ENCODE measurements at places on chromosomes 16 and 17.

DNA sequence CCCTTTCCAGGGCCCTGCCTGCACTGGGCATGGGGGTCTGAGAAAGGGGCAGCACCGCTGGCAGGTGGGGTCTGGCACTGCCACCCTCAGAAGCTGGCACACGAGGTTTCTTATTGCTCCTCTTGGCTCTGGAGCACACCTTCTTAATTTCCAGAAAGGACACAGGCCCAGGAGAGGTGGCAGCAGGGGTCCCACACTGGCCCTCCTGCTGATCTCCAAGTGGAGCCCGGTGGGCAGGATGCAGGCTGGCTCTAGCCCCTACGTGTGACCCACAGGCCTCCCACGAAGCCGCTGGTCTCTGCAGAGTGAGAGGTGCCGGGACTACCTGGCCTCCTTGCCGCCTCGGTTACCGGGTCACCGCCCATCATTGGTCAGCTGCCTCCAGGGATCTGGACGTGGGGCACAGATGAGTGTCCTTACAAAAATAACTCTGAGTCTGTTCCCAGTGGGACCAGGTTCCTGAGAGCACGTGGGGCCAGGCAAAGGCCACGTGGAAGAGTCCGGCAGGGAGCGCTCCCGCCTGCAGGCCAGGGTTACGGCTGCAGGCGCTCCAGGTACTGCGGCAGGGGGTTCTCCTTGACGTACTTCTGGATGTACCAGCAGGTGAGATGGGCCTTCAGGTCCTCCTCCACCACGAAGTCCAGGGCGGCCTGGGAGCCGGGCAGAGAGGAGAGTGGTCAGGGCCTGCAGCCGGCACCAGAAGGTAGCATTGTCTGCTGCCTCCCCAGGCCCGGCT, 10.3 kb downstream of the NATD1 start:
- DNase-seq = no peak

GRCh38 chr16:51276336-51276735, 125.3 kb upstream of the SALL1 start:
- DNase-seq = no peak

DNA sequence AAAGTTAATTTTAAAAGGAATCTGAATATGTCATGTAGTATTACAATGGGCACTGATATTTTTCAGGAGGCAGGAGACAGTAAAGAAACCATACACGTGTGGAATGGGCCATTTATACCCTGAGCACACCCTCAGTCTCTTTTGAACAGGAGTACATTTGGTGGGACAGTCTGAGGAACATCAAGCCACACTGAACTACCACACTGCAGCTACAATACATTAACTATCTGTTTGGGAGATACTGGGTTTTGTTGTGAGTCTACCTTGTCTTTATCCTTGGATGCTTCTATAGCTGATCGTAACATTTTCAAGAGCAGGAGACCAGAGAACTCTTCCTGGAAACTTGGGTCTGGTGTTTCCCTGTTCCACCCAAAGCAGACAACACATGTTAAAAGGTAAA, 31.7 kb downstream of the HEATR6 start:
- no peak for DNase-seq

DNA sequence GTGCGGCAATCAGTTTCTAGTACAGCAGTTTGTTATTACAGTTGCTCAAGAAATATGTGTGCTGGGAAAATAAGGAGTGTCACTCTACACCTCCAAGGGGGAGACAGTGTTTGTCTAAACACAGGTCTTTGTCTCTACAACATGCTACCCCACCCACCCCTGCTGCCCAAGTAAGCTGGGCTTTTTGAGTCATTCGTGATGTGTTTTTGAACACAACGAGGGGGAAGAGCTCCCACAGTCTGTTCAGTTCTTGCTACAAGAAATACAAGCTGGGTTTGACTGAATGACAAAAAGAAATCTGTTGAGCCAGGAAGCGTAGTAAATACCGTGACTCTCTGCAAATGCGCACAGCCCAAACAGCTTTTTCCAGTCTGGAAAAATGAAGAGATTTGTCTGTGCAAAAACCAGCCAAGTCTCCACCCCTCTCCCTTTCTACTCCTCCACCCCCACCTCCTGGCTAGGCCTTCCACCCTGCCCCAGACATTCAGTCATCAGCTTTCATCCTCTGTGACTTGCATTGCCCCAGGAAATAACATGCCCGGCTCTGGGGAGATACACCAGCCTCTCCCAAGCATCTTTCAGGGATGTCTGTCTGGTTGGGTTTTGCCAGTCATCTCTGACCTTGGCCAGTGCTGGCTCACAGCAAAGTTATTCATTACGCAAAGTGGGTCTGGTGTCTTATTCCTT, 25.7 kb downstream of the CHD9 start:
- DNase-seq = peak; percentile 40

DNA sequence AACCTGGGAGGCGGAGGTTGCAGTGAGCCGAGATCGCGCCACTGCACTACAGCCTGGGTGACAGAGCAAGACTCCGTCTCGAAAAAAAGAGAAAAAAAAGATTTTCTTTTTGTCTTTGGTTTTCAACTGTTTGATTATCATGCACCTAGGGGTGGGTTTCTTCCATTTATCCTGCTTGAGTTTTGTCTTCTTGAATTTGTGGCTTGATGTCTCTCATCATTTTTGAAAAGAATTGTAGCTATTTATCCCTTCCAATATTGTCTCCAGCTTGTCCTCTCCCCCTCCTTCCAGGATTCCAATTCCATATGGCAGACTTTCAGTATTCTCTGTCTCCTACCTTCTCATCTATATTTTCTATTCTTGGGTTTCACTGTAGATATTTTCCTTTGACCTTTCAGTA, 7.8 kb downstream of the B9D1 start:
- DNase-seq = no peak

DNA sequence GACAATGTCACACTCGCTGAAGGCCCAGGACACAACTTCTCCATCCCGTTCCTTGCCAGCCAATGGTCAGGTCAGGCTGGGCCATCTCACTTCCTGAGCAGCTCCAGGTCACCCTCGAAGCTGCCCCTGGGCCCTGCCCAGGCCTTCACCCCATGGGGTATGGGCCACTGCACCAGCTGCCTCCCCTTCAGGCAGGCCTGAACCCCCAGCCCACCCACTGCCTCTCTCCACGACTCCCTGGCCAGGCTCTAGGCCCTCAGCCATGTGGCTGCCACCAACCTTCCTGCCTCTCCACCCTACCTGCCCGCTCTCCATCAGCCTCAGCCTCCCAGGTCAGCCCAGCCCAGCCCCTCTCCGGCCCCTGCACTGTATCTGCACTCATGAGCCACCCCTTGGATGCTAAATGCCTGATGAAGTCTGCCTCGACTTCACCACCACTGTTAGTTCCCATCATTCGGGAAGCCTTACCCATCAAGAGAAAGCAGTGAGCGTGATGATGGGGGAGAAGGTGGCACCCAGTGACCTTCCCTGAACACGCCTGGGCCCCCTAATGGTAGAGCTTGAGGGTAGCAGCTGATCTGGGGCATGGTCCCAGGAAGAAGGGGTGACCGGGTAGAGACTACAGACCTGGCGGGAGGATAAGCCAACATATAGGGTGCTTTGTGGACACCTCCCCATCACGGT, 30.9 kb upstream of the C16orf95 start:
- no peak for DNase-seq

DNA sequence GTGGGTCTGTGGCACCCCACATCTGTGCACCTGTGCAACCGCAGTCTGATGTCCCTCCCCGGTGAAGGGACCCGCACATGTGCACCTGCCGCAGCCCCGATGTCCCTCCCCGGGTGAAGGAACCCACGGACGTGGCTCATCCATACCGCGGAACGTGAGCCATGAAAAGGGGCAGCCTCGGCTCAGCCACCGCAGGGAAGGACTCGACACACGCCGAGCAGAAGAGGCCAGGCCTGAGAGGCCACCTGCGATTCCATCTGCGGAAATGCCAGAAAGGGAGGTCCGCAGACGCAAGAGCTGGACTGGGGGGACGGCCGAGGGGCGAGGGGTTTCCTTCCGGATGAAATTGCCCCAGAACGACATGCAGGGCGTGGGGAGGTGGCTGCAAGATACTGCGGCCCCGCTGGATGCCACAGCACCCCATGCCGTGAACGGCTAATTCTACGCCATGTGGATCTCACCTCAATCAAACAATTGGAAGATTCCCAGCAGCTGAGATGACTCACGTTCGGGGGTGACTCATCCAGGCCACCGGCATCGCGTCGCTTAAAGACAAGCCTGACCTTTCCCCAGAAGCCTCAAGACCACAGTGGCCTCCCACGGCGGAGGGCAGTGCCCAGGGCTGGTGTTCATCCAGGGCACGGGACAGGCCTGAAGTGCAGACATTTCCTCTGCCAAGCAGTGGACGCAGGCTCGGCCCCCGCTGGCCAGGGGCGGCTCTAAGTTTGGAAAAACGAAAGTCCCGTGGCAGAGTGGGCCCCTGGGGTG, 21.0 kb downstream of the SOX8 start:
- peak; percentile 52 for DNase-seq

- DNase-seq = no peak
Observed at GRCh38 chr16:85562093-85562786, 50.9 kb upstream of the GSE1 start.
